Activated naive CD4-positive, alpha-beta T cell treated with anti-CD3 and anti-CD28 coated beads, Interleukin-2, amount 50 U/mL, for 72 hours (primary cell): ENCODE measurements at places on chromosomes 13 and 19. TPM values are rescaled to one million over a fixed set of nuclear protein-coding genes. Genes with fewer than 3 reads are reported as not detected.

DNA sequence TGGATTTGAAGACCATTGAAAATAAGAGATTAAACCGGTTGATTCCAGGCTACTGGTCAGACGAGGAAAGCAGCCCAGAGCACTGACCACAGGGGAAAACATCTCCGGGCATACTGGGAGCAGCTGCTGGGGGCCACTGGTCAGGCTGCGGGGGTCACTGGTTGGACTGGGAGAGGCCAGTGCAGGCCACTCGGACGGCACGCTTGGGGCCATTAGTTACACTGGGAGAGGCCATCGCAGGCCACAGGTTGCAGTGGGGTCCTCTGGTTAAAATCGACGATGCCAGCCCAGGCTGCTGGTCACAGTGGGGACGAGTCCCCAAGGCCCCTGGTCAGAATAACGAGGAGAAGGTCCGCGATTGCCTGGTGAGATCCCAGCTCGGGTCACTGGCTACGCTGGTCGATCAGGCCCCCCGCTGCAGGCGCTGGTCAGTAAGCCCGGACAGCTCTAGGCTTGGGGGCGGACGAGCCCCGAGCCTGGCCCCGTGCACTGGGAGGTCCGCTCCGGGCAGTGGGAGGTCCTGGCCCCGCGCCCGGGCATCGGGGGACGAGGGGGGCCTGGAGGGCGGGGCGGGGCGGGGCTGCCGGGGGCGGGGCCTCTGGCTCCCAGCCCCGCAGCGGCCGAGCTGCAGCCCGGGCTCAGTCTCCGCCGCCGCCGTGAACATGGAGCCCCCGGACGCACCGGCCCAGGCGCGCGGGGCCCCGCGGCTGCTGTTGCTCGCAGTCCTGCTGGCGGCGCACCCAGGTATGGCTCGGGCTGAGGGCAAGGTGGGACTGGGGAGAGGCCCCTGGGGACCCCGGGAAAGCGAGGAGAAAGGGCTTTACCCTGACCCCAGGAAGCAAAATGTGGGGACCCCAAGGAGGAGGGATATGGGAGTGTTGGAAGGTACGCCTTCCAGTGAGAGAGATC, at the start of gene BCAM:
Gene BCAM (plus strand): TSS at position 641 of the 909 bp plus-strand sequence. CDS start 22 bp downstream, at position 663.
- DNase-seq, result no peak

Gene KLC3
- total RNA-seq, result 0.35 TPM

- DNase-seq, result no peak
Observed at GRCh38 chr13:91135968-91136367, 211.5 kb upstream of the MIR17HG start.

Gene ZSCAN4
- total RNA-seq, result not detected

GRCh38 chr13:80550971-80551441, 210.1 kb upstream of the SPRY2 start:
- no peak for DNase-seq
